HEK293T (cell line): ENCODE measurements at places on chromosomes 1 and 21.

- DNase-seq = no peak
These were observed 681 bp downstream of the B4GALT2 start for GRCh38 chr1:43979528-43980254.

DNA sequence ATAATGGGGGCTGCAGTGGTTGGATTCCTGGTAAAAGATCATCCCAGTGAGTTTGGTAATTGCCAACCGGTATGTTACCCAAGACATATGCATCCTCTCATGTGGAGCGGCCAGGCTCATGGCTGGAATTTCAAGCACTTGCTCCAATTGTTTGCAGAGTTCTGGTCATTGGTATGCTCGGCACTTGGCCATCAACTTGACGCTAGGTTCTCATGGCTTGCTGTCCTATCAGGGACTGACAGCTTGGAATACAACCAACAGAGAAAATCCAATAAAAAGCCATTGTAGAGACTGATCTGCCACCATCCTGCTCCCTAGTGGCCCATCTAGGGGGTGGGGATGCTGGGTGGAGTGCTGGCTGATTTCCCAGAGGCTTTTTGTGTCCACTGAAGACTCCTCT is 120.9 kb downstream of the EDEM3 start:
- no peak for DNase-seq

DNA sequence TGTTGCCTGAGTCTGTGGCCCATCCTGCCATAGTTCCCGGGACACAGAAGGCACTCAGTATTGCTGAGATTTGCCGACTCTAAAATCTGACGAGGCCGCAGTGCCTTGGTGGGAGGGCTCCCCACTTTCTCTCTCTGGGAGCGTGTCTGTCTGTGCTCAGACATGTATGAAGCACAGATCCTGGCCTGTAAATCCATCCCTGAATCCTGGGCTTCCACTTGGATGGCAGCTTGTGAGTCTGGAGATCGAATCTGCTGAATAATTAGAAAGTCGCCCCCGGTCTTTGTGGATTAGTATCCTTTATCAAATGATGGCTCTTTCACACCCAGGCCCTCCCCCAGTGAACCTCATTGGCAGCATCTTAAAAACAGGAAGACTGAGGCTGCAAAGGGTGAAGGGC is 10.4 kb downstream of the UBASH3A start:
- no peak for DNase-seq

GRCh38 chr1:41240781-41241353 is 1.2 kb downstream of the SCMH1 start:
- no peak for DNase-seq

GRCh38 chr1:243917177-243917862 is 67.3 kb upstream of the AKT3 start:
- DNase-seq = peak; percentile 63

DNA sequence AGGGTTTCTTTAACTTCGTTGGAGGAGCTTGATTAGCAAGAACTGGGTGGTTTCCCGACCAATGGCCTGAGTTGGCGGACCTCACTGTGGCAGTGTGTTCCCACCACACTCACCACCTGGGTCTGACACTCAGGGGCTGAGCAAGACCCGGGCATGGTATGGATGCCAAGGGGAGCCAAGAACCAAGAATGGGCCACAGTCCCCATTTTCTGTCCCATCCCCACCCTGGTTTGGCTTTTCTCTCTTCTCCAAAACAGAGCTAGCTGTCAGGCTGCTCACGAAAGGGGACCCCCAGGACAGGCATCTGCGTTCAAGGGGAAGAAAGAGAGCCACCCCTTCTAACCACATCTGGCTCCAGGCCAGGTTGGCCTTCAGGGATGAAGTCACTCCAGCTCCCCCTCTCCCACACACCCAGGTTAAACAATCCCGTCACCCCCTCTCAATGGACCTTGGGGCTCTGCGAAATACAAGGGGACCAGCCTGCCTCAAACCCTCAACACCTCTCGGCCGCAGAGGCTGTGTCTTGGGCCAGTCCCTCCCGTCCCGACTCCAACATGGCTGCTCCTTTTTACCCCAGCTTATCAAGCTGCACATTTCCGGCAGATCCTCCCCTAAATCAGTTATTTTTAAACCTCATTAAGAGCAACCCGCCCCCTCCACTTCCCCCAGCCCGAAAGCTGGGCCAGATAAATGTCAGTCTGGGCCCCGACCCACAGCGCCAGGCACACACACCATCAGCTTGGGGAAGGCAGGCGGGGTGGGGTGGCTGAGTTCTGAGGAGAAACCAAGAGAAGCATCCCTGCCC is 3.4 kb downstream of the TAGLN2 start:
- DNase-seq = no peak

GRCh38 chr1:209809611-209810010 is 3.7 kb upstream of the IRF6 start:
- DNase-seq = no peak
